Effector memory CD8-positive, alpha-beta T cell (primary cell): ENCODE measurements at places on chromosomes 12 and 14.
A peak's percentile ranks its signal among the peaks of the same experiment; 100 is the strongest.

DNA sequence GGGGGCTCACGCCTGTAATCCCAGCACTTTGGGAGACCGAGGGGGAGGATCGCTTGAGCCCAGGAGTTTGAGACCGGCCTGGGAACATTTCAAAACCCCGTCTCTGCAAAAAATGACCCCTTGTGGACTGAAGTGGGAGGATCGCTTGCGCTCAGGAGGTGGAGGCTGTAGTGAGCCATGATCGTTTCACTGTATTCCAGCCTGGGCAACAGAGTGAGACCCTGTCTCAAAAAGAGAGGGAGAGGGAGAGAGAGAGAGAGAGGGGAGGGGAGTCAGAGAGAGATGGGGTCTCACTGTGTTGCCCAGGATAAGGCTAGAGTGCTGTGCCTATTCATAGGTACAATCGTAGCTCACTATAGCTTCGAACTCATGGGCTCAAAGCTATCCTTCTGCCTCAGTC is 2.8 kb downstream of the FGD4 start:
- DNase-seq = no peak

- no peak for DNase-seq
Observed at GRCh38 chr12:48045061-48045846, 41.0 kb upstream of the COL2A1 start.

- peak; percentile 23 for DNase-seq
Observed at GRCh38 chr14:69354383-69355153, 43.5 kb downstream of the ERH start.

- DNase-seq = no peak
Observed at GRCh38 chr14:58731465-58732293, 93.9 kb downstream of the DACT1 start.

GRCh38 chr12:106118-106591 is 39.6 kb downstream of the IQSEC3 start:
- DNase-seq = no peak

DNA sequence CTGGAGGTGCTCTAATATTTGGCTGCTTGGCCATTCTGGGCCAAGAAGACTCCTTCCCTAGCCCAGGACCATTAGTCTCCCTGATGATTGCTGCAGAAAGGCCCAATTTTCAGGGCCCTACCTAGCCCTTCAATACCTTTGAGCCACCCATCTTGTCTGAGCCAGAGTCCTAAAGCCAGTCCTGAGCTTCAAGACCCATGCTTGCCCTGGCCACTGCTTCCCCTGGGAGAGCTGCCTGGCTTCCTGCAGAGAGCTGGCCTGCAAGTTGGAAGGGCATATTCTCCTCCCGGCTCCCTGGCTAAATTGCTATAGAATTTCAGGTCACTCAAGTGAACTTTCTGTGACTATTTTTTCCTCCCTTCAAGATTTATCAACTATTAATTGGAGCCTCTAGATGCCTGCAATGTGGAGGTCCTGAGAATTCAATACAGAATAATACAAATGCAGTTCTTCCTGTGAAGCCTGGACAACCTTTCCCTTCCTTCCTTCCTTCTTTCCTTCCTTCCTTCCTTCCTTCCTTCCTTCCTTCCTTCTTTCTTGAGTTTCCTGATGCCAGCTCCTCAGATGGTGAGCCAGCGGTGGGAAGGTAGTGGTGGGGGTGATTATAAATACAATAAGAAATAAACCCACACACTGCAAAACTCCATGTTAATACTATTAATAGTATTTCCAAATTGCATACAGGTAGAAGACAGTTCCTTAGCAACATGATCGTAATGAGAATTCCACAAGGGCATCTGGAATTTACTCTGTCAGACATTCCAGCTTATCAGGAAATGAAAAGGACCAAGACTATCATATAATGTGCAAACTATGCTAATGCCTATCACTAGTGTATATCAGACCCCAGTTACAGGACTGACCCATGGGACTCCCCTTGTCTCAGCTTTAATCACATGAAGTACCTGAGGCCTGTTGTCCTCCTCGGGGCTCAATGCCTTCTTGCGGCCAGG is 108.1 kb downstream of the ZFP36L1 start:
- DNase-seq = no peak

GRCh38 chr12:54014377-54015017 is 5.7 kb downstream of the HOXC8 start:
- no peak for DNase-seq
